GM13976 (cell line): ENCODE measurements at places on chromosomes 4 and X.
A peak's percentile ranks its signal among the peaks of the same experiment; 100 is the strongest.

DNA sequence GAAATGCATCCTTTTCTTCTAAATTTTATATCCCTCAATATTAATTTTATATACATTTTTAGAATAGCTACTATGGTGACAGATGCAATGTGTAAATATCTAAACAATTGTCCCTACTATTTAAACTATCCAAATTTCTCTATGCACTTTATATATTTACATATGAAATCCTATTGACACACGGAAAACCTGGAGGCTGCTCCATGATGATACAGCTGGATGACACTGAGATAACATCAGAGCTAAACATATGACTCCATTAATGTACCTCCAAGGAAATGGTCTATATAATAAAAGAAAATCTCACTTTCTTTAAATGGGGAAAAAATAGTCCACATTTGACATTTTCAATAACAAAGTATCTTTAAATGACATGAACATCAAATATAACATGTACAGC lies 43.7 kb downstream of the DDX60 start:
- no peak for DNase-seq

DNA sequence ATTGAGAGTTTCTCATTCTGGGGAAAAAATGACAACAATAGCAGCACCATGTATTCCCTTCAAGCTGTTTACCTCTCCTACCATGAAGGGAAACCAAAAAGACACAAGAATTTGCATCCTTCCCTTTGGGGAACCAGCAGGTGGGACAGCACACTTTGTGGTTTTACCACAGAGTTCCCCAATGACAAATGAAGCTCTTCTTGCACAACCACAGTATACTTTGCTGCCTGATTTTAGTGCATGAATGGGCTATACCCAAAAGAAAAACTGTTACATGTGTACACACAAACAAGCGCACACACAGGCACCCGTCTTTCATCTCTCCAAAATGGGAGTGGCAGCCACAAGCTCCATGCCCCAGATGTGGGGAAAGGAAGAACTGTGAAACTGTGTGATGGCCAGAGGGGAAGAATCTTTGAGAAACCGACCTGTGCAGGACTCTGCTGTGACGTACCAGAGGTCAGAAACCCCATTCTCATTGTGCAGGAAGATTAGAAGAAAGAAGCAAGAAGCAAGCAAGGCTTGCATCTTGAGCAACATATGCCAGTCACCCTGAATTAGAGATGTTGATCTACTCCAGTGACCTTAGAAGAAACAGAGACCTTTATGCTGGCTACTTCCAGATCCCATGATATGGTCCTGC lies 2.7 kb upstream of the MAML3 start:
- DNase-seq = no peak

GRCh38 chrX:13064599-13065143 lies 20.3 kb upstream of the FAM9C start:
- DNase-seq = no peak

DNA sequence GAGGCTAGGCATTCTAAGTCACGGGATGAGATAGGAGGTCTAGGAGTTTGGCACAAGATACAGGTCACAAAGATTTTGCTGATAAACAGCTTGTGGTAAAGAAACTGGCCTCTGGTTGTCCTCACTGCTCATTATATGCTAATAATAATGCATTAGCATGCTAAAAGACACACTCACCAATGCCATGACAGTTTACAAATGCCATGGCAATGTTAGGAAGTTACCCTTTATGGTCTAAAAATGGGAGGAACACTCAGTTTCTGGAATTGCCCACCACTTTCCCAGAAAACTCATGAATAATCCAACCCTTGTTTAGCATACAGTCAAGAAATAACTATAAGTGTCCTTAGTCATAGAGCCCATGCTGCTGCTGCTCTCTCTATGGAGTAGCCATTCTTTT lies 286.9 kb downstream of the ZNF674 start:
- no peak for DNase-seq

GRCh38 chr4:80065601-80066000 lies 7.4 kb downstream of the ANTXR2 start:
- no peak for DNase-seq

DNA sequence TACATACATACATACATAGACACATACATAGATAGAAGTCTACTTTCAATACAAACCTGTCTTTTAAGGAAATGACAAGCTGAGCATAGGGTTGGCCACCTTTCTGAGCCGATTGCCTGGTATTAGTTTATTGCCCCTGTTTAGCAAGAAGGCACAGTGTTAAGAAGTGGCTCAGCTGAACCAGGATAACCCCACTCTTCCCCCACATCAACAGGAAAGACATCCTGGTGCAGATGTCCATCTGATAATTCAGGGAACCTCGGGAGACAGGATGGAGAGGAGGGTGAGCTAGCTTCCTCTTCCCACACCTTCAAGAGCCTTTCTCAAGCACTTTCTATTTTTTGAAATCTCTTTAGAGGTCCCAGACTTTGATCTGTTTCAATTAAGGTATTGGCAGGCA lies 52.3 kb downstream of the PKD2 start:
- DNase-seq = no peak

- DNase-seq = no peak
These were observed 1445.1 kb upstream of the TENM3 start for GRCh38 chr4:180798036-180798577.

- peak; percentile 9 for DNase-seq
These were observed 25.5 kb upstream of the MORC4 start for GRCh38 chrX:107025545-107025944.

GRCh38 chr4:105246712-105247111 lies 100.0 kb downstream of the TET2 start:
- DNase-seq = no peak

DNA sequence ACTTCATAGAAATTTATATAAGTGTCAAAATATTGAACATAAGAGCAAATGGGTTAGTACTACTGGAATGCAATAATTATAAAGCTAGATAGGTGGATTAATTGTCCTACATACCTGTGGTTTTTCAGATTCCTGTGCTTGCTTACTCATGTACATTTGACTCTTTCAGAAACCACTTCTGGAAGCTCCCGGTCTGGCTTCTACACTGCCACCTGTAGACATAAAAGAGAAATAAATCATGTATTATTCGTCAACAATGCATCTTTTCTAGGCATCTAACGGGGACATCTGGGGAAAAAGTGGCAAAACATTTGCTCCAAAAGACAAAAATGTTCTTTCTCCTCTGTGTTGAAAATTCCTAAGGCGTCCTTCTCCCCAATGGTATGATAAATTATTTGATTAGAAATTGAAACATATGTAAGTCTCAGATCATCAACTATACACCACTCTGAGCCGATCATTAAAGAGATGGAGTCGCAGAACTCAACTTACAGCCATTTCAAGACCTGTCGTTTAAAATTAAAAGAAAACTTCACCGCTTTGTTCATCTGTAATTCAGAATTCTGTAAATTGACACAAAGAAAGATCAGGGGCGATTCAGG lies 648.7 kb upstream of the DIPK2B start:
- peak; percentile 31 for DNase-seq

DNA sequence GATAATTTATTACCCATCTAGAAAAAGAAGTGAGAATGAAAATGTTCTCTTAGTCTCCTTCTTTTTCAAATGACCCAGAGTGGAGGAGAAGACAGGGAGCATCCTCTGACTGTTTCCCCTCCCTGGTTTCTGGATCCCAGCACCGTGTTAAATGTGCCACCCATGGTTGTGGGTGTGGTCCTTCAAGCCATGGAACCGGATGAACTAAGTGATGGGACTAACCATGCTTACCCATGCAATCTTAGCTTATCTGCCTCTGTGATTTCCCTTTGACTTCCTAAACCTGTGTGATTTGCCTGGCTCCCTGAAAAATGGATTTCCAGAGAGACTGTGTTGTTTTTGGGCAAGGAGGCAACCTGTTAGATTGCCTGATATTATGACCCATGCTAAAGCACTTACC lies 437.1 kb downstream of the MAGEB5 start:
- no peak for DNase-seq

DNA sequence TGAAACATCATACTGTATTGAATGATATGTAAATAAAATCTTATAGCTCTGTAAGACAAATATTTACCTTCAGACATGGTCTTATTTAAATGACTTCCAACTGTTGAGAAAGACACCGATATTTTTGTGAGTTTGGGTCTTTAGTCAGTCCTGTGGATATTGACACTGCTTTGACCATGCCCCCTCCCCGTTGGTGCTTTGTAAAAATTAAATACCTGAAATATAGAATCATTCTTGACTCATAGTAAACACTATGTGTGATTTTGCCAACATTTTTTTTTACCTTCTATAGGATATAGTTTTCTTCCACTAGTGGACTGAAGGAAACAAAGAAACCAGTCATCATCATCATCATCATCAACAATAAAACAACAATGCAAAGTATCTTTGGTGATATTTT lies 114.3 kb upstream of the HS3ST1 start:
- DNase-seq = no peak

DNA sequence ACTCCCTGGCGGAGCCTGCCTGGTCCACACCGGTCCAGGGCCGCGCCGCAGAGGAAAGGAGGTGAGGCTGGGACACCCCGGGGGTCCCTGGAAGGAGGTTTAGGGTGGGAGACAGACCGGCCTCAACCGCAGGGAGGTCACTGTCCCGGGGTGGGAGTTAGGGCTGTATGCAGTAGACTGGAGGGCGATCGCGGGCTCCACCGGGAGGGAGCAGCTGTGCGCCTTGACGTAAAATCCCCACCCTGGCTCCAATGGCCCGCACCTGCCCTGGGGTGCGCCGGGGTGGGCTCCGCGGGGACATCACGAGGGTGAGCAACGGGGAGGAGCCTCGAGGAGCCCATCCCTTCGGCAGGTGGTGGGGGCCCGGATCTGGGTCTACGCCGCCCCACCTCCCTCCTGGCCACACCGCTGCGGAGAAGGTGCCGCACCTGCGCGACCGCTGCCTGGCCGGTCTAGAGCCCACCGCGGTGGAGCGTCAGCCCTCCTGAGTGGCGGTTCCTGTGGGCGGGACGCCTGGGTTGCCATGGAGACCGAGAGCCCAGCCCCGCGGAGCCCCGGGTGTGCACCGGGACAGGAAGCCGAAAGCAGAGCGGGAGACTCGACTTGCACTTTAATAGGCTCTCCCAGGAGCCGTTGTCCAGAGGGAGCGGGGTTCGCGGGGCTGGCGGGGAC lies 105.1 kb downstream of the ADRA2C start:
- peak; percentile 56 for DNase-seq

DNA sequence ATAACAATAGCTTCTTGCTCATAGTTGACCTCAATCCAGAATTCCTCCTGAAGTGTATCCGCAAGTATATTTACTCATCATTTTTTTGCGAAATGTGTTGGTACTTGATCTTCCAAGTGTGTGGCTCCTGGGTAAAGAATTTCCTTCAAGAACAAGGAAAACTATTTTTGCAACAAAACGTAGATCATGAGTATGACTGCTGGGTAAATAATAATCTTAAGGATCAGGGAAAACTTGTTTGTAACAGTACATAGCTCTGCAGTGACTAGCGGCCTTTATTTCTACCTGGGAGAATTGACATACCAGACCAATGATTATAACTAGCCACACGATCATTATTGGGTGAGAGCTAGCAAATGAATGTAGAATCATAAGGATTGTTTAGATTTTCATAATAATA lies 1311.7 kb downstream of the ARAP2 start:
- no peak for DNase-seq

- no peak for DNase-seq
These were observed 34.5 kb upstream of the RAB33B start for GRCh38 chr4:139419388-139419914.

- no peak for DNase-seq
These were observed 7.5 kb upstream of the SETD7 start for GRCh38 chr4:139563515-139563914.

GRCh38 chrX:110087485-110088356 lies 84.8 kb downstream of the TMEM164 start:
- DNase-seq = no peak

GRCh38 chr4:38072578-38072977 lies 112.4 kb downstream of the PTTG2 start:
- no peak for DNase-seq

- no peak for DNase-seq
These were observed 289.4 kb downstream of the ANKRD50 start for GRCh38 chr4:124423160-124423559.

DNA sequence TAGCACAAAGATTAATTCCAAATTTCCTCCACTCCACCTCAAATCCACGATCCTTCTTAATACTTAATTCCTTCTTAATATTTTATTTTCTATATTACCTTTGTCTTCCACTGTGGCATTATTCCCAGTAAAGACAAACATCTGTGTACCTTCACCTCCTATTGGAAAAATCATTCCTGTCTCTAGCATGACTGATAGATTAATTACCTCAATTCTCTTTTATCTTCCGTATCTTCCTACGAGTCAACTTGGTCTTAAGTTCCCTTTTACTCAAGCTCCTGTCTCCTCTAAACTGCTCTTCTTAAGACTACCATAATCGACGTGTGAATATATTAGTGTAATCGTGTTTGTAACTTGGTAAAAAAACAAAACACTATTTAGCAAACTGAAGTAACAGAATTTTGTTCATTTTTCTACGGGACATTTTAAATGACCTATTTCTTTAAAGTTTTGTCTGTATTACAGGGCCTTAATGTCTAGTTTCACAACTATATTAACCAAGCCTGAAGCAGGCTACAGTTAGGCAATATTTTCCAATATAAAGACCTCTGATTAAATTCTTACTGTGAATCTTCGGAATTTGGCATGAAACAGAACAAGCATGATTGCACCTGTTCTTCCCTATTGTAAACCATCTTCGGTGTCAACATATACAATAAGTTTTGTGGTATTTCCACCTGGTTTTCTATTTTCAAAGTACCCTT lies 1.1 kb upstream of the USP38 start:
- no peak for DNase-seq

- DNase-seq = no peak
These were observed 1.5 kb upstream of the FAM241A start for GRCh38 chr4:112143781-112144180.

DNA sequence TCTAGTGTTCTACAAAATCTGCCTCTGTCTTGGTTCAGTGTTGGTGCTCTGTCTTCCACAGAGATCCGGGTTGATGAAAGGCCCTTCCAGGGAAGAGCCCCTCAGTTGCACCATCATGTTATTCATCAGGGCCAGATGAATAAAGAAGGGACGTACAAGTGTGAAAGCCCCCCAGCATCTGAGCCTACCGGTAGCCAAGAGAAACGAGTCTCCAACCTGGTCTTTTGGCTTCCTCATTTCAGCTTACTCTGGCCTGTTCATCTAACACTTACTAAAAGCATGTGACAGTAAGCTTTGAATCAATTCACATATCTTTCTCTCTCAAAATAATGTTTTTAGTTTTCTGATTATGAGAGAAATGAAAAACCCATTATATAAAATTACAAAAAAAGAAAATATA lies 19.2 kb downstream of the MEPE start:
- no peak for DNase-seq

GRCh38 chr4:38647101-38647819 lies 16.7 kb upstream of the KLF3 start:
- DNase-seq = no peak

DNA sequence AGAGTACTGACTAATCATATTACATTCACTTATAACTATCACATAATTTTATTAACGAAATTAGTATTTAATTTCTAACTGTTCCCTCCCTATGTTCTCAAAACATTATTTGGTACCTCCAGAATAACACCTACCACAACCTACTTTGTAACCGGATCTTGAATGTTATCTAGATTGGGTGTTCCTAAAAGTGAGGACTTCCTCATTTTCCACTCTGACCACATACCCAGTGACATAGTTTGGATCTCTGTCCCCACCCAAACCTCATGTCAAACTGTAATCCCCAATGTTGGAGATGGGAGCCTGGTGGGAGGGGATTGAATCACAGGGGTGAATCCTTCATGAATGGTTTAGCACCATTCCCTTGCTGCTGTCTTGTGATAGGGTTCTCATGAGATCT lies 21.8 kb downstream of the NR3C2 start:
- no peak for DNase-seq
